ENCODE measurements at places on chromosomes 5 and 9.

GRCh38 chr5:177396078-177396477 is 4.4 kb downstream of the PFN3 start:
- DNase-seq: no peak

- no peak for DNase-seq
Measured at GRCh38 chr9:69556707-69557106, 115.5 kb downstream of the APBA1 start.

- DNase-seq: no peak
Measured at GRCh38 chr5:122091936-122092600, 14.0 kb upstream of the LOX start.

- DNase-seq: no peak
Measured at GRCh38 chr9:90961375-90961774, 159.8 kb downstream of the SYK start.

- no peak for DNase-seq
Measured at GRCh38 chr5:127290019-127290945, at the start of gene MEGF10. Gene MEGF10, plus strand, starts transcription at chr5:127290796. Its CDS starts 40,513 bp downstream, at chr5:127331309.

GRCh38 chr9:32399110-32399815 is 14.8 kb downstream of the ACO1 start:
- DNase-seq: no peak

DNA sequence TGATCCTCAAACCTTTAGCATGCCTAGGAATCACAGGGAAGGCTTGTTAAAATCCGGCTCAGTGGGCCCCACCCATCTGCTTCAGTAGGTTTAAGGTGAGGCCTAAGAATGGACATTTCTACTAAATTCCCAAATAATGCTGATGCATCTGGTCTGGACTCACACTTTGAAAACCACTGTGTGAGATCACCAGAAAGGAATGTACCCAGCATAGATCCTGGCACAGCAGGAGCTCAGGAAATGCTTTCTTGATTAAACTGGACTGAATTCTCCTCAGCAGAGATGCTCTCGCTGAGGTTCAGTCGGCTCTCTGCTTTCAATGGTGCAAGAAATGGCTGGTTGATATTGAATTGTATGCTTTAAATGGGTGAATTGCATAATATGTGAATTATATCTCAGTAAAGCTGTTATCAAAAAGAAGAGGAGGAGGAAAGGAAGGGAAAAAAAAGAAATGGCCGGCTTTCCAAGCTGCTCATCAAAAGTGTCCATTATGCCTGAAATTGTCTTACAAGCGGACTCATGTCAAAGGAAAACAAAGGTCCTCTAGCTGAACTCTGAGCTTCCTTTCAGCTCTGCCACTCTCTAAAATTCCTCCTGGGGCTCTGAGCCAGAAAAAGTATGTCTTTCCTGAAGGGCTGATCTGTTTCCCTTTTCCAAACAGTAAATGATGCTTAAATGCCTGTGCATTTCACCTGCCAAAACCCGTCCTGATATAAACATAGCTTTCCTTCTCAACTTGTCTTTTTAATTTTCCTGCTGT is 77.6 kb upstream of the SAP30L start:
- DNase-seq: no peak

DNA sequence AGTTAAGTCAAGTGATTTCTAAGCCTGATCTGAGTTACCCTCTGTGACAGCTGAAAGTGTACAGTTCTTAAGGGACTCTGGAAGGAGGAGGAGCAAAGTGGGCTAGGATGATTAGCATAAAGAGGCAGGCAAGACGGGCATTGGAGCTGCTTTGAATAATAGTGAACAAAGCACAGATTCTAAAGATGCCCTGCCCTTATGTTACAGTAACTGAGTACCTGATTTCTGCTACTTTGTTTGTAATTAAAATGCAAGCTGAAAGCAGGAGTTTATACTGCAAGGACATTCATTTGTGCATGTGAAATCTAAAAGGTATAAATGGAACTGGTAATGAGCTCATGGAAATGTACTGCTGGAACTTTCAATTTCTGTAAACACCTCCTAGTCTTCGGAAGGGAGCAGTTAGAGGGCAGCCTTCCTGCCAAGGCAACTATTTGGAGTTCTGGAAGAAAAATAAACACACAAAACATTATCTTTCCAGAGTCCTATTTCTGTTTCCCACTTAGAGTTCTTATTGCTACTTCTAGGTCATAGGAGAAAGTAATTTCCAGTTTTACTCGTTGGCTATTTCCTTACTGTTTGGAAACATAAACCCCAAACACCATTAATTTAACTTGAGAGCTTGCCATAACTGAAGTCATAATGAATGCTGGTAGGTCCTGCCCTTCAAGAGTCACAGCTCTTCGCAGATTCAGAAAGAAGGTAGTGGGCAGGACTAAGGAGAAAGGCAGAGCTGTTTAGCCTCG is at the start of gene RANBP3L:
Gene RANBP3L (minus strand): TSS at position 45 of the 746 bp plus-strand sequence. CDS start 486 bp downstream, outside the sequence.
- no peak for DNase-seq

- no peak for DNase-seq
Measured at GRCh38 chr9:134476272-134476941, 150.2 kb downstream of the RXRA start.

DNA sequence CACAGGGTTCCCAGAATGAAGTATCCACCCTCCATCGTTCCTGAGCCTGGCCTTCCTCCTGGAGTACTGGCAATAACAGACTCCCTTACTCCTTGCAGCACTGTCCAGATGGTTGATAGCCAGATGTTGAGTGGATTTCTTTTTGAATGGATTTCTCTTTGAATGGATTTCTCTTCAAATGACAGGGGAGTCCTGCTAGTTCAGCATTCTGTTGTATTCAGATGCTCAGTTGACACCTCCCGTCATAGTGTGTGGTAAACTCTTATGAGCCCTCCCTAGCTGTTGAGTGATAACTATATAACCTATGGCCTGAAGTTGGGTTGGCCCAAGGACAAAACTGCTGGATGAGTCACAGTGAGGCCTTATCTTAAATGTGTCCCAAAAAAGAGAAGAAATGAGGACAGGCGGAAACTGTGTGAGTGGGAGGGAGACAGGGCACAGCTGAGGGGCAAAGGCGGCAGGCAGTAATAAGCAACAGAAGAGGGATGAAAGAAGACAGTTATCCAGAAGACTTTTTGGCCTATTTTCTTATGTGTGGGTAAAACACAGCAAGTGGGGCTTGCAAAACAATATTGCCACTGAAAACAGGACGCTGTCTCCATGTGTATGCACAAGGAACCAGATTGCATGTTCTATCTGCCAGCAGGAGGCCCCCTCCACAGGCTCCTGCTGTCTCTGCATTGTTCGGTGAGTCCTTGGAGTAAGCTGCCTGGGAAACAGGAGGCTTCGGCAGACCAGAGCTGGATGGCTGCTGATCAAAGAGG is 209.5 kb upstream of the S1PR3 start:
- DNase-seq: no peak

DNA sequence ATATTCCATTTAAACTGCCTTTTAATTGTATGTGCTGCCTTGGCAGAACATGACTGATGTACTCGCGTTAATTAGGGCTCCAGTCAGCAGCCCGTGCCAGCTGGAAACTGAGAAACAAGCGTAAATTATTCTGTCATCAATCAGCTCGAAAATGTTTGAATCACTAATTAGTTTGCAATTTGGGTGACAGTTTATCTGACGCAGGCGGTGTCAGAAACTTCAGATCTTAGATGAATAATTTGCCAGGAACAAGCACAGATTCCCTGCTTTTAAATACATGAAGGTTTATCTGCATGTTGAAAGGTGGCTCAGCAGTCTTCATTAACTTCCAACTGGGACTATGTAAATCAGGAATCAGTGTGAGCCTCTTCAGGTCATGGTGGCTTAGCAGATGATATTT is 176.0 kb upstream of the TLE4 start:
- no peak for DNase-seq

GRCh38 chr9:130181678-130182380 is 9.6 kb downstream of the NCS1 start:
- no peak for DNase-seq

- no peak for DNase-seq
Measured at GRCh38 chr9:3385871-3386270, 139.9 kb downstream of the RFX3 start.

DNA sequence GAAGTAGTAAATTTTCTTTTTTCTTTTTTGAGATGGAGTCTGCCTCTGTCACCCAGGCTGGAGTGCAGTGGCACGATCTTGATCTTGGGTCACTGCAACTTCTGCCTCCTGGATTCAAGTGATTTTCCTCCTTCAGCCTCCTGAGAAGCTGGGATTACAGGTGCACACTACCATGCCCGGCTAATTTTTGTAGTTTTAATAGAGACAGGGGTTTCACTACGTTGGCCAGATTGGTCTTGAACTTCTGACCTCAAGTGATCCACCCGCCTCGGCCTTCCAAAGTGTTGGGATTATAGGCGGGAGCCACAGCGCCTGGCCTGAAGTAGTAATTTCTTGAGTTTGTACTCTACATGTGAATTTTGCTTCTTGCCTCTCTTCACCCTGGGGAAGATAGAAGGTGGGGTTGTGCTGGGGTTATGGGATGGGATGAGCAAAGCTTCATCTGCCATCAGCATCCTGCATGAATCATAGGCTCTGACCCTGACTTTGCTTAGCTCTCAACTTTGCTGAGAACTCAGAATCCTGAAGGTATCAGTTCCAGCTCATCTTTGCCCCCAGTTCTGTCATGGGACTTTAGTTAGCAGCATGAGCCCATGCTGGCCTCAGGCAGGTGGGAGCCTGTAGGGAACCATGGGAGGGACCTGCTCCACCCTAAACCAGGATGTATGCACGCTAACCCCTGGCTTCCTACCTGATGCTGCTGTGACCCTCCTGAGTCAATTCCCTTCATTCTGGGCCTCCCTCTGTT is 9.3 kb upstream of the CCL21 start:
- no peak for DNase-seq

DNA sequence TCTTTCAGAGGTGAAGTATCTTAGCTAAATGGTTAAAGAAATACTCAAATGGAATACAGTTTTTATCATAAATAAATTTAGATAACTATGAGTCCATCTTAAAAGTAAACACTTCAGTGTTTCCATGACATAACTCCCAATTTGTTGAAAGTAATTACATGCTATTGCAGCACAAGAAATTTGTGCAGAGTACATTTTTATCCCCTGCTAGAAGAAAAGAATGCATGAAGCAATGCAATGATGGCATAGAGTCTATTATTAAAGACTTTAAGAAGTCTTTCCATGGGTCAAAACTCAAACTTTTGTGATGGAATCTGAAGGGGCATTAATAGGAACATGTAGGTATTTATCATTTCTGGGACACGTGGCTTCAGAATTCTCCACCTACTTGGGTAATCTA is 106.6 kb upstream of the DPYSL3 start:
- no peak for DNase-seq

DNA sequence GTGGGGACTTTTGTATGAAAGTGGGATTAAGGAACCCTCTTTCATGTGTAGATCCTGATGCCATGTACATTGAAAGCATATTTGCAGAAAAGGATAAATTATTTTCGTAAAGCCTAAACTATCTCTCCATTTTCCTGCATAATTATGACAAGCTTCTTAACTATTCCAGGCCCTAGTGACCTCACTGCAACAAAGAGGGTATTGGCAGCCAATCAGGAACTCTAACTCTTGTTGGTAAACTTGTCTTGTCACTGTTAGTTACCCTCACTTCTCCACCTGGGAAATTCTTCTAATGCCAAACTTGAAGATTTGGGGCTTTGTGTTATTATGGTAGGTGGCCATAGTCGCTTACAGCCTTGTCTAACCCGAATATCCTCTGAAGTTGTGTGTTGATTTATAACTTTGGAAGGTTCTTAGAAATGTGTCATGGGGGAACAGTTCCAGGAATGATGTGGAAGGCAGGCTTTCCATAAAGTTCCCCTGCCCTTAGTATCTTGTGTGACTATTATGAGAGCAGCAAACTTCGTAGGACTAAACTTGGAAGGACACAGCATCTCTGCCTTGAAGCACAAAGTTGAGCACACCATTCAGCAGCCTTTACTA is 52.5 kb downstream of the IQGAP2 start:
- no peak for DNase-seq

DNA sequence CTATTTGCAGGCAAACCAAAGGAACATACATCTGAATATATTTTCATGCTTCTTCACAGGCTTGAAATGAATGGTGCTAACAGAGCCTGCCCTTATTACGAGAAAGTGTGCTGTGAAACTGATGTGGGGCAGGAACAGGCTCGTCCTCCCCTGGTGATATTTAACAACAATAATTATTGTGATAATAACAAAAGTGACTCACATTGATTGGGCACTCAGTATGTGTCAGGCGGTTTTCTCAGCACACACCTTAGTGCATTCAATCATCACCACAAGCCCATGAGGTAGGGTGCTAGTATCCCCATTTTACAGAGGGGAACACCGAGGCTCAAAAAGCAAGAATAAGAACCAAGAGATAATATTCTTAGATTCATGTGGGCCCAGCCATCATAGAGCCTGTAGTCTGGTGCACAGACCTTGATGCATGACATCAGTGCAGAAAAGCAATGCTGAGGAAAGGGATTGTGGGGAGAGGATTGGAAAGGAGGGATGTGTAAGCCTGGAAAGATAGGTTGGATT is 18.1 kb upstream of the BOD1 start:
- no peak for DNase-seq

GRCh38 chr9:34771007-34771406 is 61.1 kb upstream of the CCL21 start:
- no peak for DNase-seq

GRCh38 chr5:174235221-174236011 is 189.9 kb downstream of the NSG2 start:
- no peak for DNase-seq

DNA sequence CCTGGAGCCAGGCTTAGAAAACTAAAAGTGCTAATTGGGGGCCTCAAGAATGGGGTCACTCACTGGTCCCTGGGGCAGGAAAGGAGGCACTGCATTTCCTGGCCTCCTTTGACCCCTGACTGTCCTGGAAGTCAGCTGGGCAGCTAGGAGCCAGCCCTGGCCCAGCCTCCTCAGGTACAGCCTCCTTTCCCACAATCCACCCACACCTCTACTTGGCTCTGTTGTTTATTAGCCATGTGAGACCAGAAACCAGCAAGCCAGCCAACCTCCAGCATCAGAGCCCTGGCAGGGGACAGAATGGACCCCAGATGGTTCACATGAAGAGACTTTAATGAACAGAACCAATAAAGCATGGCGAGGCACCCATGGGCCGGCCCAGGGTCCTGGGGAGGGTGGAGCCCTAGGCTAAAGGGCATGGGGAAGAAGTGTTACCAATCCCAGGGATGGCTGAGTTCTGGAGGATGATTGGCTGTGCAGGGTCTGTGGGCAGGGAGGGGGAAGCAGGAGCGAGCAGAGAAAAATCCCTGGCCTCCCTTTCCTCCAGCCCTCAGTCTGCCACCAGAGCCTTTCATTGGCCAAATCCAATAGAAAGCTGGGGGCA is 55.3 kb upstream of the ANGPTL2 start:
- no peak for DNase-seq
